Naive thymus-derived CD4-positive, alpha-beta T cell (primary cell): ENCODE measurements at places on chromosomes 2 and 18.

- DNase-seq = no peak
Observed at GRCh38 chr18:12314591-12315305, 6.7 kb downstream of the TUBB6 start.

- no peak for DNase-seq
Observed at GRCh38 chr18:37251679-37252078, 313.9 kb downstream of the CELF4 start.

DNA sequence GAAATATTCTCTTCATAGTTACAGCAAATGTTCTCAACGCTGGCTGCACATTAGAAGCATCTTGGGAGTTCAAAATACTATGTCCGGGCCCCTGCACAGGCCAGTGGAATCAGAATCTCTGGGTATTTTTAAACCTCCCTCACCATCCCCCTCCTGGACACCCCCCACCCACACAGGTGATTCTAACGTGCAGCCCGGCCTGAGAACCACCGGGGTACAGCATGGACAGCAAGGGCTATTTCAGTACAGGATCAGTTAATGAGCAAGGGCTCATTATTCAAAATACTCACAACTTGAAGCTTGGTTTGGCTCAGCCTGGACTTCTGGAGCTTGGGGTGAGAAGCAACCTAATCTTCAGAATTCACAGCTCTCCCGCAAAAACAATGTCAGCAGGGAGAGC, 31.4 kb downstream of the INO80C start:
- no peak for DNase-seq

DNA sequence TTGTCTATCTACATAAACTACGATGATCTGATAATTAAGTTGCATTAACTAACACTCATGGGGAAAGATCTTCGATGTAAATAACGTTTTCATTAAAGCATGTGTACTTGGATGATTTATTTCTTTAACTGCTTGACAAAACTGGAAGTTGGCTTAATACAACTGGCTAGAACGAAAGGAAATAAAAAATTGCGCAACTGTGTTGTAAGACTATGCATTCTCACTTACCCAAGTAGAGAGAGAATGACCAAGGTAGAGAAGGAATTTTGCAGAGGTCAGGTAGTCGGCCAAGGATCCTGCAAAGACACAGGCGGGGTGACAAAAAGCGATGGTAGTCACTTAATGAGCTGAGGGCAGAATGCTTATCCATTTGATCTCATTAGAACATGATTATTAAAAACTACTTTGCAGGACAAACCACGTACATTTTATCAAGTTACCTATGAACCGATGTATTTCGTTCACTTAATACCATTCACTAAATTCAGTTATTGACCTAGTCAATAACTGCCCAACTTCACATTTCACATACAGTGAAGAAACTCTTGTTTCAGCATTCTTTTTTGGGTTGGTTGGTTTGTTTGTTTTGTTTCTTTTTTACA, 900 bp downstream of the SLC40A1 start:
- no peak for DNase-seq

GRCh38 chr2:12694990-12695774, 21.6 kb upstream of the TRIB2 start:
- no peak for DNase-seq

GRCh38 chr2:35462226-35462998, 893.2 kb upstream of the CRIM1 start:
- no peak for DNase-seq

GRCh38 chr18:48599391-48599790, 60.6 kb downstream of the CTIF start:
- no peak for DNase-seq

DNA sequence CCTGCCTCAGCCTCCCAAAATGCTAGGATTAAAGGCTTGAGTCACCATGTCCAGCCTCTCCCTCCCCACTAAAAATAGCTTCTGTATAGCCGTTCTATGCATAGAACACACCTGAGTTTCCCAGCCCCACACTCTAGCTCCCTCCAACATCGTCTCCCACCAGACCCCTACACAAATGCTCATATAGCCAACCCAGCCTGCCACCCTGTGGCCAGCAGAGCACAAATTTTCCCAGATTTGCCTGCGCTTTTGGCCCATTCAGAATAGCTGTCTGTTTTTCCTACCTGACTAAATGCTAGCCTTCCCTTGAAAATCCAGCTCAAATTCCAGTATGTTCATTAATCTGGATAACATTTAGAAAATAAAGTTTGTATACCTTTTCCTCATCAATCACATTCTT, 22.8 kb downstream of the TRABD2A start:
- no peak for DNase-seq

- no peak for DNase-seq
Observed at GRCh38 chr2:214244847-214245246, 166.0 kb upstream of the VWC2L start.

- no peak for DNase-seq
Observed at GRCh38 chr2:12708508-12709206, 8.1 kb upstream of the TRIB2 start.

DNA sequence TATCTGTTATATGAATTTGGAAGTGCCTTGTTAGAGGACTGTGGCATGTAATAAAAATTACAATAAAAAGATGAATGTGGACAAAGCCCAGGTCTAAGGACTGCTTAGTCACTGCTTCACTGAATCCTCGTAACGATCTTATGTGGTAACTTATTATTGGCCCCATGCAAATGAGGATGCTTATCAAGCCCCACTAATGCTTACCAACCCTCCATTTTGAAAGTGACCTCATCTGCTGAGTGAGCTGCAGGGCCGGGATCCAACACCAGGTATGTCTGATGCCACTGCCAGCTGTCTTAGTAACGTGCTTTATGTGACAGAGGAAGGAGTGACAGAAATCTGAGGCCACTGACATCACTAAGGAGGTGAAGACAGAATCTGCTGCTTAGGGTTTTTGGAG, 65.3 kb upstream of the CCDC85A start:
- DNase-seq = no peak

- no peak for DNase-seq
Observed at GRCh38 chr2:22995576-22995975, 389.4 kb upstream of the KLHL29 start.

DNA sequence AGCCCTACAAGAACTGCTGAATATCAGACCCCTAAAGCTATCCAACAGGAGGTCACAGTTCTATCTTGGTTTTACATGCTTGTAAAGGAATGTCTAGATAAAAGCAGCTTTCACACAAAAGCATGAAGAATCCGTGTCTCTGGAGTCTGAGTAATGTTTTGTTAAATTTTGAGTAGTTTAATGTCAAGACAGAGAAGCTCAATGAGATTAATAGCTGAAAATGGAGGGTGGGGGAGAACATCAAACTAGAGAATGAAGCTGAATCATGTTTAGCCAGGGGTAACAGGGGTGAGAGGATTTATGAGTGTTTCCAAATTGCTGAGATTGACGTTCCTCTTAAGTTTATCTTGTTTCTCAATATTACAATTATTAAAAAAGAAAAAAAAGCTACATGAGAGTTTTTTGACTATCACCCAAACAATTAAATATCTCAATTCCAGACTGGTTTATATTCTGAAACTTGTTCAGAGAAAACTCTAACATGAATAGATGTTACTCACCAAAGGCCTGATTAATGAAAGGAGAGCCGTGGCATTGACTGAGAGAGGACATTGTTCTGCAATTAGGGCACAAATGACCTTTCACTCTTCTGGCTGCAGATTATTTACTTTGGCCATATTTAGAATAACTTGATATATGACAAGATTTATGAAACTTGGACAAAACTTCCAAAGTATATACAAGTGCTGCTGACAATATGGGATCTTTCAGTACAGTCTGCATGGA, 266.4 kb upstream of the ETAA1 start:
- DNase-seq = no peak

DNA sequence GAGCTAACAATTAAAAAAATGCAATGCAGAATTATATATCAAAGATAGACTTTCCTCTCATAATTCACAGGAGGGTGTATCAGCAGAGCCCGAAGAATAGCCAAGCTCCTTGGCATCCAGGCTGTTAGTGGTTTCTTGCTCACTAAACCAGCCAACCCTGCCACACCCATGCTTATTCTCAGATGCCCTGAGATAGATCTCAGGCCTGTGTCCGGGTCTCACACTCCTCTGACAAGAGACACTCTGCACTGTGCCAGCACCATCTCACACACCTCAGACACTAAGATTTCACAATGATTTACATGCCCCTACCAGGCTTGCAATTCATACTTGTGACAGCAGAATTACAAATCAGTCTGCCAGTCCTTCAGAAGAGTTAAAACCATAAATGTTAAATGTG, 64.5 kb downstream of the OSBPL1A start:
- no peak for DNase-seq

GRCh38 chr2:176493226-176493825, 224.1 kb downstream of the MTX2 start:
- no peak for DNase-seq

GRCh38 chr2:101958061-101958460, 33.7 kb upstream of the IL1R2 start:
- no peak for DNase-seq

DNA sequence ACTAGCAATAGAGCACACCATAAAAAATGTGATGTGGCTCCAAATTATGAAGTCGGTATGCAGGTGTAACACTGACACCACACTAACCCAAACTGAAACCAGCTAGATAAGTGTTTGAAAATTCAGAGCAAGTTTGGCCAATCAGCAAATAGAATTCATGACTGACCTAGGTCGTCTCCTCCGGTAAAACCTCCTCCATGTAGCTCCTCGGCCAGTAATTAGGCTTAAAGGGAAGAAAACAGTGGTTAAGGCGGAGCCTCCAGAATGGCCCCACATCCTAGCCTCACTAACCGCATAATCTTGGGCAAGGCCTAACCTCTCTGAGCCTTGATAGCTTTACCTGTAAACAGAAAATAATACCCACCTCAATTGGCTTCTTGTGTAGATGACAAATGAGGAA, 30.1 kb downstream of the C1D start:
- DNase-seq = no peak

DNA sequence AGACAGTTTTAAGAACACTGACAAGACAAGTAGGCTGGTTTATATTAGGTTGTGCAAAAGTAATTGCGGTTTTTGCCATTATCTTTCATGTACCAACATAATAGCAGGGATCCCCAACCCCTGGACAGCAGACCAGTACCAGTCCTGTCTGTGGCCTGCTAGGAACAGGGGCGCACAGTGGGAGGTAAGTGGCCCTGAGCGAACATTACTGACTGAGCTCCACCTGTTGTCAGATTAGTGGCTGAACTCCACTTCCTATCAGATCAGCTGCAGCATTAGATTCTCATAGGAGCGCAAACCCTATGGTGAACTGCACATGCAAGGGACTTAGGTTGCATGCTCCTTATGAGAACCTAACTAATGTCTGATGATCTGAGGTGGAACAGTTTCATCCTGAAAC, 921.9 kb downstream of the CCDC85A start:
- no peak for DNase-seq

DNA sequence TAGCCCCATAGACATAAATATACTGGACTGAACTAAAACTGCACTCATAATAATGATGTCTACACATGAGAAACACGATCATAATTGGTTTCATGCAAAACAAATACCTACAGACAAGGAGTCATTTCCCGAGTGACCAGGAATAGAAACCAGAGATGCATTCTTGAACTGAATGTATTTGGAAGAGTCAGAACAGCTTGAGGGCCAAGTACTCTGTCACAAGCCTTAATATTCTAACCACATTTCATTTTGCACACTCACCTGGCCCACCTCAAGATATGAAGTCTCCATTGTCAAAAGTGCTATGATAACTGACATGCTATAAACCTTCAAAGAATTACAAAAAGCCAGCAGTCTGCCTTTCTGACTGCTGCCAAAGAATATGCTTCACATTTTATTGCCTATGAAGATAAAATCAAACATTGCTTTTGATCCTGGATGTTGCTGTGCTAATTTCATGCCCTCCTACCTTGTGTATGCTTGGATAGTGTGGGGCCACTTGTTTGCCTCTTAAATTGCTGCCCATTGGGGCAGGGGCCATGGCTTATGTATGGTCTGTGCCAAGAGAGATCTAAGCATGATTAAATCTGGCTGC, 18.9 kb upstream of the ASAP2 start:
- DNase-seq = no peak

- DNase-seq = no peak
Observed at GRCh38 chr18:76499637-76500340, 4.7 kb upstream of the ZNF516 start.

DNA sequence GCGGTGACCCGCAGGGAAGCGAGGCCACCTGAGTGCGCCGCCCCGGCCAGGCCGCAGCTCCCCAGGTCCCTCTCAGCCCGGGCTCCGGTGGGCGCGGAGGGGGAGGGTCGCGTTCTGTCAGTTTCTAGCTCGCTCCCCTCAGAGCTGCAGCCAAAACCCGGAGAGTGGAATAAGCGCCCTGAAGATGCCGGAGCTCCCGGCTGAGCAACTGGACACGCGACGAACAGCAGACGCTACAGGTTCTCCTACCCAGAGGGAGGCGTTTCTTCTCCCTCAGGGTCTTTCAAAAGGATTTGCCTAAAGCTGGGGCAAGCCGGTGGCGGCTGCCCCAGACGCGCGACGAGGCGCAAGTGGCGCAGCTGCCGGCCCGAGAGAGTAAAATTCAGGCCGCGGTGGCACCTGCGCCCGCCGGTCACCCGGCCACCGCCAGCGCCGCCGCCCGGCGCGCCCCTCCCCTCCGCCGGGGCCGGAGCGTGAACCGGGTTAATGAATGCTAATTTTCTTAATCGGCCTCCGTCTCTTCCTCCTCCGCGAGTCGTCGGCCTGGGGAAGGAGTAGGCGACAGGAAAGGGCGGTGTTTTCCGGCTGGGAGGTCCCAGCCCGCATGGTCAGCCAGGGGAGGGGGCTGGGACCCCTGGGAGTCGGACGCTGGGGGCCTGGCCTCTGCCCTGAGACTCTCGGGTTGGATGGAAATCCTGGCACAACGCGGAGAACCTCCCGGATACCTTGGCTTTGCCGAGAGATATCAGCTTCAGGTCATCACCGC, 845 bp upstream of the CDC42EP3 start:
- peak; percentile 65 for DNase-seq

DNA sequence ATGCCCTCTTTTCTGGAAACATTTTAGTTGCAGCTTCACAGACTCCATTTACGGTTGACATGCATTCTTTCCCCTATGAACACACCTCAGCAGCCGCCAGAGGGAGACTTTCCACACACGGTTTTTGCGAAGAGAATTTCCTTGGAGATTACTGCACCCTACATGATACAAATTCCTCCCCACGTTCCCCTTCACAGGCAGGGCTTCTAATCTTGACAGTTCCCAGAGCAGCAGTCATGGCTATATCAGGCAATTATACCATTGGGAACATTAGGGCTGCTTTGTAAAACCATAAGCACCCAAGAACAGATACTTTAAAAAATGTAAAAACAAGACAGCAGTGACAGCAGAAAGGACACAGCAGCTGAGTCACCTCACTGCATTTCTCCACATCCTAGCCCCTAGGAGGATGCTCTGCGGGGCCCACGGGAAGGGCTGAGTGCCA, 253.8 kb downstream of the TGIF1 start:
- DNase-seq = peak; percentile 1
